Cerebellar nuclear complex (tissue), 1 donor: ENCODE measurements at places on chromosomes 3 and 15.

GRCh38 chr15:44810237-44810636, 73.9 kb downstream of the TRIM69 start:
- no peak for DNase-seq

DNA sequence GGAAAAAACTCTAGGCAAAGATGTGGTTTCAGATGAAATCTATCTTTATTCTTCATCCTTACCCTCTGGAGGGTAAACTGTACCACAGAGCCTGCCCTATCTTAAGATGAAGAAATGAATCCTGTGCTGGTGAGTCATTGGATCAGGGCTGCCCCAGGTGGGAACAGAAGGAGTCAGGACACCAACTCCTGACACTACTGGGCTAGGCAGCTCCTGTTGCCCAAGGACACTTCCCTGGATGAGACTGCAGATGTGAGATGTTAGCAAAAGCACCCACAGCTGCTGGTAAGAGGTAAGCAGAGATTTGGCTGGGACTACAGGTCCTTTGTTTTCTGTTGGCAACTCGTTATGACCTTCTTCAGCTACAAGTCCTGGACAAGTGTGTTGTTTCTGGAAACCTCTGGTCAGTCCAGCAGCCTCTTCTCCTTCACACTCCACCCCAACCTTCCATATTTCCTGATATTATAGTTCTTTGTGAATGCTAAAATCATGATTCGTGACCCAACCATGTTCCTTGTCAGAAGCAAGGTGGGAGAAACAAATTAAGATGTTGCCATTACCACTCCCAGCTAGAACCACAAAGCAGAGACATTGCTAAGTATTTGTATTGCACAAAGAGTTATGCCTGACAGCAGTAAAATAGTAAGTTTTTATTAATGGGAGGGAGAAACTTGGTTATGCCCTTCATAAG, 104.2 kb upstream of the TGFBR2 start:
- DNase-seq = no peak

DNA sequence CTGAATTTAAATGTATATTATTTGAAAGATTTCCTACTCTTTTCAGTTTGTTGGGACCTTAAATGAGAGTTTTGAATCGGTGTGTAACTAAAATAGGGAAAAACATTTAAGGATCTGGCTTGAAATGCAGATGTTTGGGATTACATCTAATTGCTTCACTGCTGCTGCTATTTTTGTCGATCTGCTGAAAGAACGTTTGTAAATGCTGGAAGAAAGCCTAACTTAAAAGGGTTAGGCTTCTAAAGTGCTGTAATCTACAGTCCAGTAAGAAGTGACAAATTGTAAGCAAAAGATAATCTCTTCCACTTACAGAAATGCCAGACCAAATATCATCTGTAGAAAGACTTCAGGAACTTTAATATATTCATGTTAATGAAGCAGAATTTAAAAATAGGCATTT, 691.6 kb downstream of the ZNF385D start:
- no peak for DNase-seq

- no peak for DNase-seq
Observed at GRCh38 chr15:32956006-32956405, 238.2 kb downstream of the GREM1 start.

DNA sequence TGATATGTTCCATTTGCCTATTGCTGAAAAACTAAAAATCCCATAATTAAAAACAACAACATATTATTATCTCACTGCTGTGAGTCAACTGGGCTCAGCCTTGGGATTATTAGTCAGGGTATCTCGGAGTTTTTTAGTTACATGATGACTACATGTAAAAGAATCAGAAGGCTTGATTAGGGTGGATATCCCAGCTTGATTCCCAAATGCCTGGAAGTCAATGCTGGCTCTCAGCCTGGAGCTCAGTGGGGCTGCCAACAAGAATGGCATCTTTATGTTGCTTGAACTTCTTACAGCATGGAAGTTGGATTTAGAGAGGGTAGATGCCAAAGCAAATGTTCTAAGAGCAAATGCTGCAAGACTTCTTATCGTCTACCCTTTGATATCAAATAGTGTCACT, 278.5 kb downstream of the PLOD2 start:
- no peak for DNase-seq

DNA sequence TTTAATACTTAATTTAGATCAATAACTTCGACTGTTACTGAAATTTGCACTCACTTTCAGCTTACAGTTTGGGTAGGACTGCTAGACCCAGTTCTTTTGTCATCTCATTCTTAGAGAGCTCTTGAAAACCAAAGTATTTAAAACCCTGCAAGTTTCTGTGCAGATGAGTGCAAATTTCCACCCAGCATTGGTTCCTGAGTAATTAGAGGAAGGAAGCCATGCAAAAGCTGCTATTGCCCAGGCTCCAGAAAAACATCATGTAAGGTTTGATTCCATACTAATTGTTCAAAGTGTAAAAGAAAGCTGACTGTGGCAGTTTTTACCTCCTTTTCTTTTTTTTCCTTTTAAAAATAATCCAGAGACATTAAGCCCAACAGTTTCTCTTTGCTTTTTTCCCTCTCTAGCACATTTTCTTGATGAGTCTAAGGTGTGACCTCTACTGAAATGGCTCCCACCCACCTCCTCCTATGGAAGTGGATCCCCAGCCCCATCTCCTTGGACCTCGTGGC, 30.3 kb downstream of the ABHD2 start:
- no peak for DNase-seq

- DNase-seq = no peak
Observed at GRCh38 chr3:13122081-13123012, 49.1 kb upstream of the IQSEC1 start.

DNA sequence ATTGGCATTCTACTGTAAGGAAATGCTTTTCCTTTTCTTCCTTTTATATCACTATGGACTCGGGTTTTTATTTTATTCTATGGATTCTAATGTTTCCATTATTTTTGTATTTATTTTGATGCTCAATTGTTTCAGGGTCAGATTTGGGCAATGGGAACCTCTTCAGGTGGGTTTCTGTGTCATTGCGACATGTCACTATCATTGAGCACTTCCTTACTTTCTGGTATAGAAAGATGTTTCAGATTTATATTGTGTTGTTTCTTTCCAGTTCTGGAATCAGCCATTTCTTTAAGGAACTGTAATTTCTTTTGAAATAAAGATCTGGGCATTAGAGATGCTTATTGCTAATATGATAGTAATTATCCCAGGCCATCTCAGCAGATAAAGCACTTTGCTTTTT, 21.8 kb downstream of the GALK2 start:
- DNase-seq = no peak
